WTC11 (cell line): ENCODE measurements at places on chromosomes 7 and 10.

DNA sequence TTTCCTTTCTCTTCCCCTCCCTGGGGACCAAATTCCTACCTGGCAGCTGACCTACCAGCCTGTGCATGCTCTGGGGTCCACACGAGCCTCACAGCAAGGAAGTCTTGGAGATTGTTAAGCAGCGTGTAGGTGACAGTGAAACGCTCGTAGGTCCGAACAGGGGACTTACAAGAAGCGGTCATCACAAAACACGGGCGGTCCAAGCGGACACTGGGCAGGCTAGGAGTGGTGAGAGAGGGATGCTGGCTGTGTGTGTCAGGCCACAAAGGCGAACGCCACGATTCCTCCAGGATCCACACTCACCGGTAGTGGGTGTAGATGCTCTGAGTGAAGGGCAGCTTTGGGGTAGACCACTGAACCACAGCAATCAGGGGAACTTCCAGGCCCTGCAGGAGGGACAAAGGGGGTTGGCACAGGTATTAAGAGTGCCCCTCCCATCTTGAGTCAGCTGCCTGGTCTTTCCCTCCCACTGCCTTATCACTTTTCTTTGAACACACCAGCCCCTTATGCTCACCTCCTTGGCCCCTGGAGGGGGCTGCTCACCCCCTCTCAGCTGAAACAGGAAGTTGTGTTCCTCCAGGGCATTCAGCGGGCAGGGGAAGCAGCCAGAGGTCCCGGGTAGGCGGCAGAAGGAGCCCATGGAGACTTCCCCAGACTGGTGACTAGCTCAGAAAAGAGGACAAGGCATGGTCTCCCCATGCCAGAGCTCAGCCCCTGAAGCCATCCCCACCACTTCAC, 2.0 kb downstream of the TRAPPC14 start:
- DNase-seq = no peak

DNA sequence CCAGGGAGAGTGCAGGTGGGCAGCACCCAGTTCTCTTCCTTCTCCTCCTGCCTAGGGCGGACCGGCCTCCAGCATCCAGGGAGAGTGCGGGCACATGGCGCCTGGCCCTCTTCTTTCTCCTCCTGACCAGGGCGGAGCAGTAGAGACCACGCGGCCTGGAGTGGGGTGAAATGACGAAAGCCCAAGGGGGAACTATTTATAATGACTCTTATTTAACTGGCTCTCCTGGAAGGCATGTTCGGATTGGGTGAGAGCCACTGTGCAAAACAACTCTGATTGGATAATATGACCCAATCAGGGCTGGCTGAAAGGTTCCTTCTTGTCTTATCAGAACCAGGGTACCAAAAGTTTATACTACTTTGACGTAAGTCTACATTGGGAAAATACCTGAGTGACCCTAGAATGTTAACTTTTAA, 63.1 kb downstream of the ZNF37A start:
- DNase-seq = no peak

DNA sequence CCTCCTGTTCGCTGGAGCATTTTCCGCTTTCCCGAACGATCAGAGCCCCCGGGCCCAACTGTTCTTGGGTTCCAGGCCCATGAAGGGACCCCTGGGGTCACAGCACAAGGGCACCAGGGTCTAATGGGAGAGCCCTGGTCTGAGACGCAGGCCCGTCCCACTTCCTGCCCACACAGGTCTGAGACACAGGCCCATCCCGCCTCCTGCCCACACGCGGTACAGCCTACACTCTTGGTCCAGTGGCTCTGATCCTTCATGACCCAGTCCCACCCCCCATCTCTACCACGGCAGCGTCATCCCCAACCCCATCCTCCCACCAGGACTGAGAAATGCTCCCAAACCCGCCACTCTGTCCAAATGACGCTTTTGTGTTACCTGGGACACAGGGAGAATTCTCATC, 38.7 kb upstream of the SAMD8 start:
- DNase-seq = no peak

GRCh38 chr7:96910486-96910885, 94.9 kb upstream of the DLX6 start:
- no peak for DNase-seq
